ENCODE measurements at places on chromosomes 2 and 18.

GRCh38 chr2:69291004-69291650 is 95.9 kb downstream of the GFPT1 start:
- no peak for DNase-seq

DNA sequence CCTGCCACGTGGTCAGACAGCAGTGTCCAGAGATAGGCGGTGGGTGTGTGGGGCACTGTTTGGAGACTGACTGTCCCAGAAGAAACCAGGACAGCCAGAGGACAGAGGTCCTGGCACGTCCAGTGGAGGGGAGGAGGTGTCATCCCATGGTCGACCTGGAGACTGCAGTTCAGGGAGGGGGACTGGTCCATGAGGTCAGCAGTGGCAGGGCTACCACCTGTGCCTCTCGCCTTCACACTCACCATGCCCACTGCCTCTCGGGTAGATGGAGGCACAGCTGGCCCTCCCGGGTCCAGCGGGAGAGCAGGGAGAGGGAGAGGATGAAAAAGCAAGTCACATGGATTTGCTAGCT is 53.9 kb downstream of the INHBB start:
- no peak for DNase-seq

DNA sequence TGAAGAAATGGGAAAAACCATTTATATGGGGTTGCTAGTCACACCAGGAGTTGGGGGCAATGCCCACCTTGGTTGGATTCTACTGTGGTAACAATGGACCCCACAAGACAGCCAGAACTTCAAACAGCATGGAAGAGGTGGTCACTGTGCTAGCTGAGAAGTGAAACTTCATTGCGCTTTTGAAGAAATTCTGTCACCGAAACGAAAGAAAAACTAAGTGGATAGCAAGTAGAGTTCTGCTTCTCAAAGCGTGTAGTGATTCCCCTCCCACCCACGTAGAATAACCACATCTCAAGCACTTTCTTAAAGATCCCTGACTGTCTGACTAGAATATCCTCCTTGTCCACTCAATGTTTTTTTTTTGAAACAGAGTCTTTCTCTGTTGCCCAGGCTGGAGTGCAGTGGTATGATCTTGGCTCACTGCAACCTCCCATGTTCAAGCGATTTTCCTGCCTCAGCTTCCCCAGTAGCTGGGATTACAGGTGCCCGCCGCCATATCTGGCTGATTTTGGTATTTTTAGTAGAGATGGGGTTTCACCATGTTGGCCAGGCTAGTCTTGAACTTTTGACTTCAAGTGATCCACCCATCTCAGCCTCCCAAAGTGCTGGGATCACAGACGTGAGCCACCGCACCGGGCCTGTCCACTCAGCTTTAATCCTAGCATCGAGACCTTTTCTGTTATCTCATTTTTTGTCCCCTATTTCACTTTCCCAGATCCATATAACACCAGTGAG is 30.1 kb upstream of the CCL20 start:
- no peak for DNase-seq

GRCh38 chr2:213995400-213996105 is 415.3 kb upstream of the VWC2L start:
- DNase-seq = no peak

DNA sequence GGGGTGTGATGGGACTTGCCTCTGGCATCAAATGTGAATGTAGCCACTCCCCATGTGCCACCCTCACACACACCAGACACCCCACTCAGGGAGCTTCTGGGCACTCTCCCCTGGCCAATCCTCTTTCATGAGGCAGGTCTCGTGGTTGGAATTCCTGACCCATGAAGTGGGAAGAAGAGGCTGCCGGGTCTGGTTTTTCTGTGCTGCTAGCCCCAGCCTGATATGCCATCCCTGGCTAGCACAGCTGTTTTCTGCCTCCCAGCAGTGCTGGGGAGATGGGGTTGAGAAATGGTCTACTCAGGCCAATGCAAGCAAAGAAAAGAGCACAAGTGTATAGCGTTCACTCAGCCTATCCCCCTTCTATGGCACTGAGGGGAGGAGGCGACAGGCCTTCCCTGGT is 1.2 kb upstream of the C2orf72 start:
- no peak for DNase-seq

Data from activated CD4-positive, alpha-beta T cell treated with anti-CD3 and anti-CD28 coated beads for 48 hours (primary cell).